ENCODE measurements at places on chromosomes 13 and 19.

GRCh38 chr13:28379371-28380083, 115.4 kb downstream of the FLT1 start:
- no peak for DNase-seq

DNA sequence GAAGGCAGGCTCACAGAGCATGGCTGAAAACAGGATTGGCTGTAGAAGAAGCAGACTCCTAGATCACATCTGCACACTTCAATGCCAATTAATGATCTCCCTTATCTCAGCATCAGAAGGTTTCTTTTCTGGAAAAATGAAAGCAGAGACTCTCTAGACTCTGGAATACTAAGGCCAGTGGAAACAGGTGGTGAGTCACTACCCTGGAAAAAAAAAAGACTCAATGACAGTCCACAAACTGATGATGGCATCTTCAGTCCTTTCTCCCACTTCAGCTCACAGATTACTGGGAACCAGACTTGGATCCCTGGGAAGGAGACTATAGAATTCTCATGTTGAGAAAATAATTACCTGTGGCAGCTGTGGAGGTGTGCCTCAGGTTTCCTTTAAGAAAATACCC, 47.5 kb upstream of the MBNL2 start:
- DNase-seq: no peak

DNA sequence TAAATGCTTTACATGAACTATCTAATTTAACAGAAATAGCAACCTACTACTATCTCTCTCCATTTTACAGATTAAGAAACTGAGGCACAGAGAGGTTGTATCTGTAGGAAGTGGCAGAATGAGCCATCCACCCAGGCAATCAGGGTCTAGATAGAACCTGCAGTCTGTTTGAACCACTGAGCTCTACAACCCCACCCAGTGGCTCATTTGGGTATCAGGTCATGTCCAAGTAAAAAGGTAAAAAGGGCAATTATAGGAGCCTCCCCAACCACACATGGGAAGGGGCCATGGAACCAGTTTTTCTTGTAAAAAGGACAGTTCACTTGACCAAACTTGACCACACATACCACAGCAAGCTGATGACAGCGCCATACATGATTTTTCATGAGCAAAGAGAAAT, 92.9 kb upstream of the SGCG start:
- DNase-seq: peak; percentile 2

DNA sequence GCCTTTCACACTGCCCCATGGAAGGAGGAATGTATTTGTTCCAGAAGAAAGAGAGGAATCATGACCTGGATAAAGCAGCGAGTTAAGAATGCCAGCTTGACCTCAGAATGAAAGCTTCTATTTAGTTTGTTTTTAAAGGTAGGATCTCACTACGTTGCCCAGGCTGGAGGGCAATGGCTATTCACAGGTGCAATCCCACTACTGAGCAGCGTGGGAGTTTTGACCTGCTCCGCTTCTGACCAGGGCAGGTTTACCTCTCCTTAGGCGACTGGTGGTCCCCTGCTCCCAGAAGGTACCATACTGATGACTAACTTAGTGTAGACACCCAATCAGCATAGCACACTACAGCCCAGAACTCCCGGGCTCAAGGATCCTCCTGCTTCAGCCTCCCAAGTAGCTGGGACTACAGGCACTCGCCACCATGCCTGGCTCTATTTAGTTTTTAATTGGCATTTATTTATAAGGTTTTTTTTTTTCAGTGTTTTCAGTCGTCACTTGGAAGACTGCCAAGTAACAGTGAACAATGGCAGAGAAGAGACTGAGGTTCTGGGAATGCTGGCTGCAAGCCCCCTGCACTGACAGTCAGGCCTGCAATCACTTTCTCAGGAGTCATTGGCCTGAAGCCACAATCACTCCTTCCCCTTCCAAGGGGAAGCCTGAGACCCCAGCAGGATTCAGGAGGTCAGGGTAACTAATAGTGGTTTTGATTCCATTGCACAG, 73.1 kb downstream of the EPS15L1 start:
- no peak for DNase-seq

DNA sequence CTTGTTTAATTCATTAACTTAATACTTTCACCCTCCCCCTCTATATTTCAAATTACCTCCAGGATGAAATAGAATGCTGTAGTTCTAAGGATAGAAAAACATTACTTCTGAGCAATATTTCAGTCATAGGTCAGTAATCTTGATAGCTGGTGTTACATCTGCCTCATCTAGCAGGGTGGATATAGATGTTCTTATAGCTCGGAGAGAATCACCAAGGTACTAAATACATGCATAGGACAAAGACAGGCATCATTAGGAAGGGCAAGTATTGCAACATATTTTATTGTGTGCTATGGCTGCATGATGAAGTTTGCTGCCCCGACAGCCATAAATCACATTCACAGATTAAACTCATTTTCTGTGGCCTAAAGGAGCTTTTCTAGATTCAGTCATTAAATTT, 601.0 kb downstream of the FGF9 start:
- no peak for DNase-seq

GRCh38 chr19:18453269-18454024, 15.5 kb upstream of the ISYNA1 start:
- no peak for DNase-seq

DNA sequence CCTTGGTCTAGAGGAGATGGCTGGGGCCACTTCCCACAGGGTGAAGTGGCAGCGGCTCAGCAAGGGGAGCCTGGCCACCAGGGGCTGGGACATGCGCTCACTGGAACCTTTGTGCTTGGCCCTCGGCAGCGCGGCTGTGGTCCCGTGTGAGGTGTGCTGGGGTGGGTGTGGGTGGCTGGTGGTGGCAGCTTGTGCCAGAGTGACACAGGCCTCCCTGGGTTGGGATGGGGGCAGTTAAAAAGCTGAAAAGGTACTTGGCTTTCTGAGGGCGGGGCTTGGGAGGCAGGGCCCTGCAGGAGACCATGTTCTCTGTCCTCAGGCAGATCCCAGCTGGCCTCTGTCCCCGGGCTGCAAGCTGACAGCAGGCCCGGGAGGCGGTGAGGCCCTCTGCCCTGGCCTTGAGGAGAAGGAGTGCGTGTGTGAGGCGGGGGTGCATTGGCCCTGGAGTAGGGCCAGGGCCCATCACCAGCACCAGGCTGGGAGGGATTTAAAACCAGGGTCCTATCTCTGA, 17.3 kb downstream of the MPND start:
- no peak for DNase-seq

GRCh38 chr19:43526884-43527859, at the start of gene ETHE1:
Gene ETHE1, minus strand, starts transcription at chr19:43527201. Its CDS starts 24 bp downstream, at chr19:43527177.
- peak; percentile 64 for DNase-seq

- DNase-seq: no peak
Measured at GRCh38 chr13:46871557-46871956, 25.3 kb downstream of the HTR2A start.

DNA sequence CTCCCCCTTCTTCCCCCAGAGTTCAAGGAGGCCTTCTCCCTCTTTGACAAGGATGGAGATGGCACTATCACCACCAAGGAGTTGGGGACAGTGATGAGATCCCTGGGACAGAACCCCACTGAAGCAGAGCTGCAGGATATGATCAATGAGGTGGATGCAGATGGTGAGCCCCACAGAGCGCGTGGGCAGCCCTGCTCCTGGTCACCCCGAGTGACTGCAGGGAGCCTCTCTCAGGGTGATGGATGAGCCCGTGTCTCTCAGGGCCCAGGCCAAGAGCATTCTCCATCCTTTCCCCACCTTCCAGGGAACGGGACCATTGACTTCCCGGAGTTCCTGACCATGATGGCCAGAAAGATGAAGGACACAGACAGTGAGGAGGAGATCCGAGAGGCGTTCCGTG, 7.0 kb downstream of the CALM3 start:
- no peak for DNase-seq

- DNase-seq: no peak
Measured at GRCh38 chr13:43072394-43072793, 49.0 kb downstream of the DNAJC15 start.

DNA sequence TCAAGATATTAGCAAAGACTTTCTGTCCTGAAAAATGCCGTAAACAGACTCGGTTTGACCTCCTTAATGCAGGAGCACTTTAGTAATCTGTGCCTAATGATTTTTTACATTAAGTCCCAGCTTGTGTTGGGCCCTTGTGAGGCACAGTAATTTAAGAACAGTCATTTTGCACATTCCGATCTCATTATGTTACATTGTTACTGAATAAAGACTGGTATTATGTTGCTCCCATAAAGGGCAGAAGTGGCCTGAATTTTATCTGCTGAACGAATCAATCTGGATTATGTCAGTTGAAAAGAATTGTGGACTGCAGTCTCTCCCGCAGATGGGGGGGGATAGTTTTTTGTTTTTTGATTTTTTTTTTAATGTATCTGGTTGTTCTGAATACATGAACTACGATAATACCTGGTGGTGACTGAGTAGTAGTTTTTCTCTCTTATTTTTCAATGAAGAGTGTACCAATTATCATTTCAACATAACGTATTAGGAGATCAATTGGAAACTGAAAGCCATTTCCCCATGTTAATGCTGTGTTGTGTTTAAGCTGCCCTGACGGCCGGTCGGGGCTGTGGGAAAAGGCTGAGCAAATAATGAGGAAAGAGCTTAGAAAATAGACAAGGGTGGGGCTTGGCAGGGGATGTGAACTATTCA, 290.2 kb downstream of the ZNF536 start:
- DNase-seq: no peak

DNA sequence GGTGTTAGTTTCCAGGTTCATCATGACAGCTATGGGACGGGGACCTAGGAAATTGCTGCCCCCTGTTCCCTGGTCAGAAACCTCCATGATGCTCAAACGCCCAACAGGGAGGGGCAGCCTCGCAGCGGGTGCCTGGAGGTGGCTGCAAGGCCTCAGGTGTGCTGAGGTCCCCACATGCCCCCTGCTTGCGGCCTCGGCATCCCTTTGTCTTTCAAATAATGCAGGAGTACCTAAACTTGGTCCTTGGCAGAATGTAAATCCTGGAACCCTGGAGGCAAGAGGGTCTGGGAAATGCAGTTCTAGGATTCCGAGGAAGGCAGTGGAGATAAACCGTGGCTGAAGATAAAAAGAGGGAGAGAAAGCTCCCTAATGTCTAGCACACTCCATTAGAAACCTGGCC, 52.4 kb downstream of the SKA3 start:
- DNase-seq: no peak

- no peak for DNase-seq
Measured at GRCh38 chr13:114013336-114013735, 39.5 kb upstream of the C13orf46 start.

DNA sequence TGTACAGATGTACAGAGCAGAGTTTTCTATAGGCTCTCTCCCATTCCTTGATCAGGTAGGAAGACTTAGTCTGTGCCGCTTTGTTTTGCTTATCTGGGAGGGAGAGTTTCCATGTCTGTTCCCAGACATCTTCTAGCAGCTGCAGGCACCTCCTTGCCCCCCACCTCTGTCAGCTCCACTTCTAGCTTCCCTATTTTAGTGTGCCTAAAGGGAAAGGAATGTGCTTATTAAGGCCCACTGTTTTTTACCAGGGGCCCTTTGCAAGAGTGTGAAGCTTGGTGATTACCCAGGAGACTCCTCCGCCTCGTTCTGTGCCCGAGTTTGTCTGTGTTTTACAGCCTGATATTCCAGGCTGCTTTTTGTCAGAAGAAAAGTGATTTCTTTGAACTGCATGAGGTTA, 1984.4 kb downstream of the OLFM4 start:
- no peak for DNase-seq

- DNase-seq: no peak
Measured at GRCh38 chr13:113607056-113607888, 22.7 kb downstream of the TFDP1 start.

- no peak for DNase-seq
Measured at GRCh38 chr19:54677217-54677616, 14.4 kb downstream of the LILRB4 start.

DNA sequence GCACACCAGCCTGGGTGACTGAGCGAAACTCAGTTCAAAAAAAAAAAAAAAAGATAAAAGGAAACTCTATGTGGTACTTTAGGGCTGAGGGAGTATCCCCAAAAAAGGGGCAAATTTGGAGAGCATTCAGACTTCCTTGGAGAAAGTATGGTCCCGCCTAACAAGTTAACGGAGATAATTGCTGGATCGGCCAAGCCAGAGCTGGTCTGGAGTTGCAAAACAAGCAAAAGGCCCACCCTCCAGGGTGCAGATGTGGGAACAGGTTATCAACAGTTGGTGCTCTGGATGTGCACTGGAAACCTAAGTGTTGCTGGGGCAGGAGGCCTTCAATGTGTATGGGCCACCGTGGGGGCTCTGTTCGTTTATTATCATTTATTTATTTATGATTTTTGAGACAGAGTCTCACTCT, 2.8 kb downstream of the IQCN start:
- no peak for DNase-seq

DNA sequence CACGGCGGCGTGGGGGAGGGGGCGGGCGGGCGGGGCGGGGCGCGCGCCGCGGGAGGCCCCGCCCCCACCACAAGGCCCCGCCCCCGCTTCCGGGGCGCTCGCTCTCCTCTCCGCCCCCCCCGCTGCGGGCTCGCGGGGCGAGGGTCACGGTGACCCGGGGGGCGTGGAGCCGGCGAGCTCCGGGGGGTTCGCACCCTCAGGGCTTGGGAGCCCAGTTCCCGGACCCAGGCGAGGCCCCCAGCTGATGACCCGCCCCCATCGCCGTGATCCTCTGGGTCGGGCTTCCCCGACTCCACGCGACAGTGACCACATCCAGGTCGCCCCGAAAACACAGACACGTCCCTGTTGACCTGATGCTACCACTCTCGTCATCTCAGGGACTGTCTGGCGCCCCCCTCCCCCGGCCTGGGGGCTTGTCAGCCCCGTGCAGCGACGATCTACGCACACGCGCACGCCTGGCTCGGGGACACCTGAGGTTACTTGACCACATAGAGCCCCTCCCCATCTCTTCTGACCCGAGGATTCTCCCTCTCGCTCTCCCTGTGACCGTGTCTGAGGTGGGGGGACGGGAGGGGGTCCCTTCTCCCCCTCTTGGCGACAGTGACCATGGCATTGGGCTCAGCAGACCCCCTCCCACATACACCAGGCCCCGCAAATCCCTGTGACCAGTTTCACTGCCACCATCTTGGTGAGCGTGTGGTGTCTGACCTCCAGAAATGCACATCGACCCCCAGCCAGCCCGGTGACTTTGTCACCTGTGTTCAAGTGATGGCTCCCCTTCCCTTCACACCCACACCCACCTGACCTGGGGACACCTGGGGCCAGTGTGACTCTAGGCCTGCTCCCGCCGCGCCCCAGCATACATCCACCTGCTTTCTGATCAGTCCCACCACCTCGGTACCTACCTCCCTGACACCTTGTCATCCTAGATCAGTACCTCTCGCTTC, 670 bp downstream of the MAP2K7 start:
- peak; percentile 37 for DNase-seq

DNA sequence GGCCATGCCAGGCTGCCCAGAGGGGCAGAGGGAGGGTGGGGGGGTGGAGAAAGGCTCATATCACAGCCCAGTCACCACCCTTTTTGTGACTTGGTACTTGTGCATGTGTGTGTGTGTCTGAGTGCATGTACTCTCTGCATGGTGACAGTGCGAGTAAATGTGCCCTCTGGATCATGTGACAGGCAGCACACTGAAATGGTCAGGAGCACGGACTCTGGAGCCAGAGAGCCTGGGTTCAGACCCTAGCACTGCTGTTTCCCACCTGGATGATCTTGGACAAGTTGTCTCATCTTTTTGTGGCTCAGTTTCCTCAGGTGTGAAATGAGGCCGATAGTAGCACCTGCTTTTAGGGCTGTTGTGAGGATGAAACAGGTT, 2.0 kb downstream of the CIC start:
- no peak for DNase-seq
